ENCODE measurements at places on chromosomes 16 and 17.

DNA sequence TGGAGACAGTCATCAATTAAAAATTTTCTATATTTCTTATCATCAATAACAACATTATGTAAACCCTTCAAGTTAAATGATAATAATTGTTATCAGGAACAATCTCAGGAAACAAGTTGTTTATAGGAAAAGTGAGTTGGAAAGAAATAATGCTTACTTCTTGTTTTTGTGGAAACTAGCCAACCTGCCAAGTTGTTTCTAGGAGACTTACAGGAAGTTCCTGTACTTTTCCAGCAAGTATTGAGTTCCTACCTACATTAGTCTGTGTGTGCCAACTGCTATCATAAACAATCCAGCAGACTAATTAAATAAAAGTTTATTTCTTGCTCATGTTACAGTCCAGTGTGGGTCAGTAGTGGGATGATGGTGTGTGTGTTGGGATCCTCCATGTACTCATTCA lies 1.6 kb upstream of the CCL14 start:
- no peak for DNase-seq

GRCh38 chr17:47973541-47973940 lies 2.6 kb downstream of the CDK5RAP3 start:
- DNase-seq = no peak

GRCh38 chr17:64056269-64057005 lies 36.0 kb upstream of the ICAM2 start:
- DNase-seq = no peak

DNA sequence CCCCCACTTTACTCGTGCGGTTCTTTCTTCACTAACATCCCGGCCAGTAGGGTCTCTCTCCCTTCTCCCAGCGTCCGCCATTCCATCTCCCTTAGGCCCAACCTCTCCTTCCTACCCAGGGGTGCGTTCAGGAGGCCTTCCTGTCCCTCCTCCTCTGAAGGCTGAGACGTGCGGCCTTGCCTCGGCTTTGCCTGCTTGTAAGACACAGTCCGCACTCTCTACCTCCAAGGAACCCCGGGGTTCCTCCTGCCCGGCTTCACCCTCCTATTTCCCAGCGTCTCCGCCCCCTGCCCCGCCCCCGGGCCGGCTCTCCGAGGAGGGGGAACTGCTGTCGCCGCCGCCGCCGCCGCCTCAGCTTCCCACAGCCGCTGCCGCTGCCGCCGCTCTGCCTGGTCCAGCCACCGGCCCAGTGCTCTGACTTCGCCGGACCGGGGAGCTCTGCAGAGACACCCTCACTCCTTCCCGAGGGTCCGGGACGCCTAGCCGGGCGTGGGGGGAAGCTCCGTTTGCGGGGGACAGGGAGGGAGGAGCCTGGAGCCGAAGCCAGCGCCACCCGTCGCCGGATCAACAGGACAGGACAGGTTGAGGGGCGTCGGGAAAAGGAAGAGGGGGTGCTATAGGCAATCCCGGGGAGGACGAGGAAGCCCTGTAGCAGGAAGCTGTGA lies 1.2 kb upstream of the FGF11 start:
- peak; percentile 54 for DNase-seq

GRCh38 chr17:46772475-46773220 lies 45.8 kb downstream of the WNT3 start:
- no peak for DNase-seq

DNA sequence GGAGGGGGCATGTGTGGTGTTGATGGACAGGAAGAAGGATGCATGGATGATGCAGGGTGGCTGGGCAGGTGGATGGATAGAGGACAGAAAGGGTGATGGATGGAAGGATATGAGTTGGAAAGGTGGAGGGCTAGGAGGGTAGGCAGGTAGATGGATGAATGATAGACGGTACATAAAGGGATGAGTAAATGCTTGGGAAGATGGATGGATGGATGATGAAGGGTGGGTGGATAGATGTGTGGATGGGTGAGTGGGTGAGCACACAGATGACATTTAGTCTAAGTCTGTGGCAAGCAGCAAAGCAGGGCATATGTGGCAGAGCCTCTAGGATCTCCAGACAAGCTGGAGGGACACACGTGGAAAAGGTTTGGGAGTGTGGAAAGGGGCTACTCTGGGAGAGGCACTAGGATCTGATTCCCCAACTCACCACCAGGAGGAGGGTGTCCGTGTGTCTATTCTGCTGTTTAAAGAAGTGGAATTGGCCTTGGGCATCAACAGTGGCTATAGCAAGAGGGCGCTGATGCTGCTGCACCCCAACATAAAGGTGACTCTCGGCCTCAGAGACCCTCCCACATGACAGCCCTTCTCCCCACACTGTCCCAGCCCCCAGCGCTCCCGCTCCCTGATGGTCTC lies 8.2 kb downstream of the PLD2 start:
- no peak for DNase-seq

DNA sequence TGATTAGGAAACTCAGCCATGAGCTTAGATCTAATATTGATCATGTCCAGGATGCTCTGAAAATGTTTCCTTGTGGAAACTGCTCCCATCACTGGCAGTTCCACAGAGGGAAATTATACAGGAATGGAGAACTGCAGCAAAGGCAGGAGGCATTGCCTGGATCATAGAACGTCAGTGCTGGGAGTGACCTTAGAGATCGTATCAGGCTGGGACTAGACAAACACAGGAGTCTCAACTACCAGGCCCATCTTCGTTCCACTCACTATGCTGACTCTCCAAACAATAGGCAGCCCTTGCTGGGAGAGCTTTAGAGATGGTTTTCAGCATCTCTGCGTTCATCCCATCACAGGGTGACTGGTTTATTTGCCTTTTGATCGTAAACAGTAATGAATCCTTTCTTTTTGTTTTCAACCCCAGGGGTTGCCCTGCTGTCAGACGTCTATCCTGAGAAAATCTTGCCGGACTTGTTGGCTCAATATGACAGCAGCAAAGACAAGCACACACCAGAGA lies 130.3 kb downstream of the TANGO6 start:
- DNase-seq = no peak

- no peak for DNase-seq
Measured at GRCh38 chr16:2142942-2143877, 5.2 kb upstream of the RAB26 start.
